Naive thymus-derived CD4-positive, alpha-beta T cell (primary cell): ENCODE measurements at places on chromosomes 4 and X. TPM values are rescaled to one million over a fixed set of nuclear protein-coding genes. Genes with fewer than 3 reads are reported as not detected.

GRCh38 chrX:103861200-103861599, 29.1 kb upstream of the RAB9B start:
- DNase-seq = no peak

The FGF13 gene
- polyA plus RNA-seq = not detected

- no peak for DNase-seq
Measured at GRCh38 chr4:170256807-170257206, 167.1 kb upstream of the AADAT start.

DNA sequence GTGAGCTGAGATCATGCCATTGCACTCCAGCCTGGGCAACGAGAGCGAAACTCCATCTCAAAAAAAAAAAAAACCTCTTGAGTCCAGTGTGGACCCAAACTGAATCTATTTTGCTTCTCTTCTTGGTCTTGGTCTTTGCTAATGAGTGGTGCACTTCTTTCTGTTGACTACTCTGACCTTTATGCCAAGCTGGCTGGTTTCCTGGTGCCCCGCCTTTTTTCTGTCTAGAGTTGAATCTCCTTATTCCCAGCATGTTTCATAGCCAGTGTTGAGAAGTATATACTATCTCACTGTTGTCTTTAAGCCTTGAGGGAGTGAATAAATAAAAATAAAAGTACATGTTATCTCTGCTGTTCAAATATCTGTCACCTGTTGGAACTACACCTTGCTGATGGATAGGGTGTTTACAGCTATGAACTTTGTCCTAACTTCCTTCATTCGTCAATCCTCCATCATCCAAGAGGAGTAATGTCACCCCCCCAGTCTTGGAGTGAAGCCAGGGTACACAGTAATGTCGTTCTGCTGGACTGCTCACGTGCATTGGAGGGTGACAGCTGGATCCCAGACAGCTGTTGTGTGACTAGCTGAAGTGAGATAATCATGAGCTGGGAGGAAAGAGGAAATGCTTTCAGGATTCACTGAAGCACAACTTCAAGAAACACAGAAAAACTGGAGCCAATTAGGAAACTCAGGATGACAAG, 99.3 kb upstream of the PRKG2 start:
- DNase-seq = no peak

DNA sequence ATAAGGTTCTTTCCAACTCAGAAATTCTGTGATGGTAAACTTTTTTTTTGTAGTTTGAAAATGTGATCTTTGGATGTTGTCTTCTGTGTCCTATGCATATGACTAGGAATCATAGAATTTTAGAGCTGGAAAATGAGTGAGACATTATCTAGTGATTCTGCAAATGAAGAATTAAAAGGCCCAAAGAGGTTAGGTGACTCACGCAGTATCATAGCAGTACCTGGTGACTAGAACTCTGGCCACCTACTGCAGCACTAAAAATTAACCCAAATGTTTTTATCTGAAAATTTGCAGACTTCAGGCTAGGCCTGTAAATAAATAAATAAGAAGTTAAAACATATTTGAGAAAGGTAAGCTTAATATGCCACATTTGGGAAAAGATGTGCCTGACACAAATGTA, 52.8 kb downstream of the NFKB1 start:
- no peak for DNase-seq

The PAGE4 gene
- polyA plus RNA-seq = not detected

GRCh38 chr4:153566631-153567150, 100.5 kb downstream of the TMEM131L start:
- no peak for DNase-seq

The CCNQ gene
- 42.0 TPM for polyA plus RNA-seq

The MEPE gene
- polyA plus RNA-seq = not detected

The STBD1 gene
- polyA plus RNA-seq = 0.27 TPM

- no peak for DNase-seq
Measured at GRCh38 chr4:24382381-24382780, 202.0 kb downstream of the DHX15 start.

The GPM6B gene
- polyA plus RNA-seq = 0.27 TPM

The ERAS gene
- polyA plus RNA-seq = not detected

The DNAAF6 gene
- polyA plus RNA-seq = not detected

GRCh38 chr4:83251447-83251830, 33.2 kb downstream of the COQ2 start:
- no peak for DNase-seq

DNA sequence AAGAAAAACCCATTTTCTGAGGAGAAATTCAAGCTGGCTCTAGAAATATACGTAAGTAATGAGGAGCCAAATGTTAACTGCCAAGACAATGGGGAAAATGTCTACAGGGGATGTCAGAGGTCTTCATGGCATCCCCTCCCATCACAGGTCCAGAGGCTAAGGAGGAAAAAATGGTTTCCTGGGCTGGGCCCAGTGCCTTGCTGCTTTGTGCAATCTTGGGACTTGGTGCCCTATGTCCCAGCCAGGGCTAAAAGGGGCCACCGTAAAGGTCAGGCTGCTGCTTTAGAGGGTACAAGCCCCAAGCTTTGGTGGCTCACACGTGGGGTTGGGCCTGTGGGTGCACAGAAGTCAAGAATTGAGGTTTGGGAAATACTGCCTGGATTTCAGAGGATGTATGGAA, 17.2 kb upstream of the IGFBP7 start:
- DNase-seq = no peak

DNA sequence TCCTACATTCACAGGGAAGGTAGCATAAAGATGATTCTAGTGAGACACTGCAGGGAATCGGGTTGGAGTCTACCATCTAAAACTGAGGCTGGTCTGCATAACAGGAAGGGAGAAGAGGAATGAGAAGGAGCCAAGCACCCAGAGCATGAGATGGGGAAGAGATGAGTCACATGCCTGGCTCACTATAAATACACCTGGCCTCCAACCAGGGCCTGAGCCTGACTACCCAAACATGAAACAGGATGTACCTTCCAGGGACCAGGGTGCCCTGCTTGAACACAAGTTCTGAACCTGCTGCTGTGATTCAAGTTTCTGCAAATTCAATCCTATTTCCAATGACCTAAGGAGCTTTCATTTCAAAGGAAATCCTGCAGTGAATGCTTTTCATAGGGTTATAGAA, 24.9 kb downstream of the CD99L2 start:
- no peak for DNase-seq

GRCh38 chr4:122517345-122517744, 60.8 kb upstream of the IL2 start:
- no peak for DNase-seq

DNA sequence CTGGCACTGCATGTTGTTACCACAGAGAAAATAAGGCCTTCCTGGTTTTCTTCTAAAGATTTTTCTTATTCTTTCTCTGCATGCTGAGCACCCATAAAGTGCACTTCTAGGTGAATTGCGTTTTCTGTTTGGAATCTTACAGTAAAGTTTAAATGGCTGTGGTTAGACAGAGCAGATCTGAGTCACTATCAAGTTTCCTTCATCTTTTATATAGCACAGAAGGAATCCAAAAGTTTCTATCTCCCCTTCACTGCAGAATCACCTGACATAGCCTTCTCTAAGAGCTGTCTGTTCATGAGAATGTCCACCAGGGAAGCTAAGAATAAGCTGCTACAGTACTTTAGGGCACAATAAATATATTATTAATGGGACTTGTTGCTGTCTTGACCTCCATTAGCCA, 455.5 kb upstream of the FAM241A start:
- DNase-seq = no peak

DNA sequence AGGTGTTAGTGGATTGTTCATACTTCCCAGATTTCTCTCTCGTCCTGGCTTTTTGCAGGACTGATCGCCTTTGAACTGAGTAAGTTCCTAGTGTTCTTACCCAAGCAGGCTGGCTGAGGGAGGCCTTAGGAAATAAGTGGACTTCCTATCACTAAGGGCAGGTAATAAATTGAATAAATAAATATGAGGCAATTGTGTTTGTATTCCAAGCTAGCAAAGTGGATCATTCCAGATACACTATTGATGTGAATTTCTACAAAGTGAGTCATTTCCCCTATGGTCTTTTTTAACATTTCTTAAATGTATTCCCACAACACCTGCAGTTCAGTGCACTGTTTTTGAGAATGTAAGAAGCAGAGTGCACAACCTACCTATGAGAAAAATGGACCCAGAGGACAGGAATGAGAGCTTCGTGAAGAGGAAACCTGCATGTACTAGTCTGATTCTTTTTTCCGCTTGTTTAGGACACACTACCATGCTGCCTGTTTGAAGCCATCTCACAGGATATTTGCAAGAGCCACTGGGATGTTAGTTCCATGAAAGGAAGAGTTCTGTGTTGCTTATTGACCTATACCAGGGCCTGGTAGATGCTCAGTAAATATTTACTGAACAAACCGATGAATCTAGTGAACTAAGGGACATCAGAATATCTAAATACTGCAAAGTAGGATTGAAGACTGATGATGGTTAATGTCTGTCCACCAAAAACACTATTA, 29.0 kb upstream of the SMAD1 start:
- no peak for DNase-seq

The NLRP2B gene
- not detected for polyA plus RNA-seq

The JAKMIP1 gene
- polyA plus RNA-seq = 0.21 TPM

The EPGN gene
- polyA plus RNA-seq = not detected

The USP38 gene
- polyA plus RNA-seq = 26.2 TPM

The SUPT20HL1 gene
- not detected for polyA plus RNA-seq

The F8A2 gene
- not detected for polyA plus RNA-seq

DNA sequence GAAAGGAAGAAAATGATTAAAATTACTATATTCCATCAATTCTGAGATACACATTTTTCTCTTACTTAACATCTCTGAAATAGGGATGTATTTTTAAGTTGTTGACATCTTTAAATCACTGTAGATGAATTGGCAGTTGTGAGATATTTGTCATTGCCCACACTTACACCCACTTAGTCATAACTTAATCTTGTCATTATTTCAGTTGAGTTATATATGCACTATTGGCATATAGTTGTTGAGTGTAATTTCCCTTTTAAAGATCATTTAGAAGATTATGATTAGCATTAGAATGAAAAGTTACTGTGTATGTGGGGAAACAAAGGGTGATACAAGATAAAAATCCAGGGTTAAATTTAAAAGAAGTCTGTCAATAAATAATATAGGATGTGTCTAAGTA, 2.2 kb downstream of the AIMP1 start:
- no peak for DNase-seq

DNA sequence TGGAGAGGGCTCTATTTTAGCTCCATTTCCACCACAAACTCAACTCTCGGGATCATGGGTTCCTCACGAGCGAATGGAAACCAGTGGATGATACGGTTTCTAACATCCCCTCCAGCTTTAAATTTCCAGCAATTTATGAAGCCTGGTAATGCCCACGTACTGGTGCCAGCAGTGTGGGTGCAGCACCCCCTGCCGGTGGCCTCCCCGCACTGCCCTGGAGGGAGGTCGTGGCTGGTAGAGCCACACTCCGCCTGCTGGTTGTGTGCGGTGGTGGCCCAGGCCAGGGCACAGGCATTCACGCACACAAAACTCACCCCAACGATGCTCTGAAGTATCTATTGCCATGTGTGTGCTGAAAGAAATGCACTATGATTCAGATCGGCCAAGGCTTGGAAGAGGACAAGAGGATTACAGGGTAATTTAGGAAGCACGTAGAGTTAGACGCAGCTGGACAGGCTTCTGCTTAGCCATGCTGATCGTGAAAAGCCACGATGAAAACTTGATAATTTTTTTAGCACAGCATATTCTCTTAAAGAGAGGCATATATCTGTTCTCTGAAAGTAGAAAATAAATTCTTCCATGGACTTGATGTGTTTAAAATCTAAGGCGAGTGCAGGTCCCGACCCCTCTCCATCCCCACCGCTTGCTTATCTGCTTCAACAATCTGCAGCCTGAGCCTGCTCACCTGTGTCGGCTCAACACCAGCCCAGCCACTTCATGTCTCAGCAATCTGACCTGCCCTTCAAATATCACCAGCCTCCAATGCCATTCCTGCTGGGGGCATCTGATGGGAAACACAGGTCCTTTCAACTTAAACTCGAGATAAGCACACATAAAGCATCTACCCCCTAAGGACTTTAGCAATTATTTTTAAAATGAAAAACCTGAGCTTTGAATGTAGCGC, 59.1 kb downstream of the SCD5 start:
- DNase-seq = peak; percentile 34

- no peak for DNase-seq
Measured at GRCh38 chrX:34300871-34301270, 168.8 kb upstream of the FAM47A start.

DNA sequence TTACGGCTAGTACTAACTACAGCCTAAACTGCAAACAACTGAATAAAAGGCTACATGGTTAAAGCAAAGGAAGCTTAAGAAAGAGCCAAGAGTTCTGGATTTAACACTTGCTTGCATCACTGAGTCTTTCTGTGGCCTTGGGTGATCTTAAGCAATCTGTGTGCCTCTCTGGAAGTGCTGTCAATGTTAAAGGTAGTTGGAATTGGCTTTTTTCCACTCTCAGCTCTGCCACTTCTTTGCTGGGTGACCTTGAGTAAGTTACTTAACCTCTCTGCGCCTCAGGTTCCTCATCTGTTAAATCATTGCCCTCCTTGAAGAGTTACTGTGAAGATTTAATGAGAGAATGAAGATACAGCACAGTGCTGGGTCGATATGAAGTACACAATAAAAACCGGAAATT, 15.7 kb downstream of the SLC2A9 start:
- no peak for DNase-seq

The MAGEB2 gene
- not detected for polyA plus RNA-seq

The GABRQ gene
- polyA plus RNA-seq = not detected

DNA sequence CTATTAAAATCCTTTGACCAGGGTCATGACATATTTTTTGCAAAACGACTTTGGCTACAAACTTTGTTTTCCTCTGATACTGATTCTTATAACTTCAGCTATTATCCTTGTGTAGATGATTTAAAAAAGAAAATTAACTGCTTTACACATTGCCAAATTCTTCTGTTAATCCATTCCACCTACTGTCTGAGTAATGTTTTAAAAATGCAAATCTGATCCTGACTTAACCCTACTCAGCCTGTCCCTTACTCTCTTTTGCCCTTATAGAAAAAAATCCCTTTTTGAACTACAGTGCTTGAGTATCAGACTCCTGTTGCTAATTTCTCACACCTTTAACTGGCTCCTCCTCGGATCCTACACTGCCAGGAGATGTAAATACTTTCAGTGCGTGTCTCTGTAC, 723.1 kb downstream of the ADGRL3 start:
- DNase-seq = no peak

DNA sequence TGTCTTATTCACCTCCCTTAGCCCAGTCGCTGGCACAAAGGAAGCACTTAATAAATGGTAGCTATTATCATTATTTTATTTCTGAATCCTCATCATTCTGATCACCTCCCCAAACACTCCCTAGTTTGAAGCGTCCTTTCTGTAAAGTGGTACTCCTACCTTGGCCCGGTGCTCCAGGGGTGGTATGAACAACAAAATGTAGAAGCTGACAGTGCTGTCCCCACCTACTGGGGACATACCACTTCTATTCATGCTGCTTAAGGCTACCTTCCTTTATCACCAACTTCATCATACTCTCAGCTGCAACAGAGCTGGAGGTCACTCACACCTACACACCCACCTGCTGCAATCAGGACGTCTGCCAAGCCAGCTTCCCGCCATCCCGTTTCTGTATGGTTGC, 40.8 kb upstream of the APLN start:
- DNase-seq = no peak

The ERCC6L gene
- polyA plus RNA-seq = 0.58 TPM

- DNase-seq = no peak
Measured at GRCh38 chr4:169283114-169283509, 12.4 kb upstream of the SH3RF1 start.

The RBMXL3 gene
- polyA plus RNA-seq = not detected

- DNase-seq = no peak
Measured at GRCh38 chrX:66012094-66012534, 27.8 kb downstream of the VSIG4 start.

GRCh38 chr4:172546782-172547181, 621.8 kb upstream of the GALNT7 start:
- DNase-seq = no peak
